ENCODE measurements at places on chromosomes 4 and X.

DNA sequence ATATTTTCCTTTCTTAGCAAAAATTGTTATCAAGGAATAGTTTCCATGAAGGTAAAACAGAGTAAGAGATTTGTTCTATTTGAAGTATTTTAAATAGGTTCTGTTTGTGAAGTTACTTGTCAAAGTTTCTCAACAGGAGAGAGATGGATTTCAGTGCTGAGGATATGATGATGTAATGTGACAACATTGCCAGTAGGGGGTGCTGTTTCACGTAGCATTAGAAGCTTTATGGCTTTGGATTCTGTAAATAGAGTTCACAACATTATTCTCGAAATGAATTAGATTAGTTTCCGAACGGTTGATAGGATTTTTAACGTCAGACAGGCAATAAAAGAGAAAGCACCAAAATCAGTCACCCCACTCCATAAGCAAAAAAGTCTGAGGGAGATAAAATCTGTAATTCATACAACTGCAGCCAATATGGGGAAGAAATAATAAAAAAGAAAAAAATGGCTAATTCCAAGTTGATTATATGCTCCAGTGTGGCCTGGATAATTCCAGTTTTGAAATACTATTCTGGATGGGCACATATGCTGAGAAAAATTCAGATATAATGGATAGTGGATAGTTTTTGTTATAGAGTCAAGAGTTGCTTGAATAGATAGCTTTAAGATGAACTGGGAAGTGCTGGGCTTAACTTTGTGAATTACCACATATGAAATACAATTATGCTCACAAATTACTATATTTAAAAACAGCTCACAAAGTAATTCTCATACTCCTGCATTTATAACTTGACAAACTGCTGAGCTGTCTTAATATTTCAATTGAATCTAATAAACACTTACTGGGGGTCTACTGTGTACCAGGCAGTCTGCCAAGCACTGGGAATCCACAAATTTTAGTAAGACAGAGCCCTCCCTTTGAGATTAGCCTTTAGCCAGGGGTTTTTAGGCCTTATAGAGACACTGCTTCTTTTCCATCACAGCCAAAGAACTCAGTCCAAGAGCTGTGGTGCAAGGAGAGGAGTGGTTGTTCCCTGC is 109.1 kb downstream of the GPAT3 start:
- DNase-seq = peak; percentile 56

- no peak for DNase-seq
These were observed 215.6 kb downstream of the FSTL5 start for GRCh38 chr4:161948026-161948770.

DNA sequence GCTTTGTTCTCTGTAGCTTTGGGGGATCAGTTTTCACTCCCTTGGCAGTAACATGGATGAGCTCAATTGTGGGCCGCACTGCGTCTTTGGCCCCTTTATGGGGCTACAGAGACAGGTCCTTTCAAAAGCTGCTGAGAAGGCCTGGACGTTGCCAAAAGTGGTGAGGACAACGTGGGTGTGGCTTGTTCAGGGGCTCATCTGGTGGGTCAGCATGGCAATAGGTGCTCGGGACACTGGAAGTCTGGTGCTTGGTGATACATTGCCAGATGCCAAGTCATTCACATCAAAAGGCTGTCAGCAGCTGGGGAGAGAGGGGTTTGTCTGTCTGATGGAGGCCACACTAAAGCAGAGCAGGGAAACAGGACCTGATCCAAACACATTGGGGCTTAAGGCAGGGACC is 149.8 kb upstream of the EOLA2 start:
- no peak for DNase-seq

DNA sequence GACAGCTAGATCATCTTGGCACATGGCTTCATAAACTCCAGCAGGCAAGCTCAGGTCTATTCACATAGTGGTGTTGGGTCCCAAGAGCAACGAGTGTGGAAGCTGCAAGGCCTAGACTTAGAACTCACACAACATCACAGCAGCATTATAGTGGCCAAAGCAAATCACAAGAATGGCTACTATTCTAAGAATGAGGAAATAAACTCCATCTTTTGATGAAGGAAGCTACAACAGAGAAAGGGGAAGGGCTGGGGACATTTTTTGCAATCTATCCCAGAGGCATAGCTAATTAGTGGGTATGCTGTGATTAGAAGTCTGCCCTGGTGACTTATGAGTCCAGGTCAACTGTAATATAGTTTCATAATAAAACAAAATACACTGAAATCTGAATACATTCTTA is 42.9 kb upstream of the TAB3 start:
- no peak for DNase-seq

- DNase-seq = no peak
These were observed 291.3 kb downstream of the GUCY2F start for GRCh38 chrX:109190542-109190941.

DNA sequence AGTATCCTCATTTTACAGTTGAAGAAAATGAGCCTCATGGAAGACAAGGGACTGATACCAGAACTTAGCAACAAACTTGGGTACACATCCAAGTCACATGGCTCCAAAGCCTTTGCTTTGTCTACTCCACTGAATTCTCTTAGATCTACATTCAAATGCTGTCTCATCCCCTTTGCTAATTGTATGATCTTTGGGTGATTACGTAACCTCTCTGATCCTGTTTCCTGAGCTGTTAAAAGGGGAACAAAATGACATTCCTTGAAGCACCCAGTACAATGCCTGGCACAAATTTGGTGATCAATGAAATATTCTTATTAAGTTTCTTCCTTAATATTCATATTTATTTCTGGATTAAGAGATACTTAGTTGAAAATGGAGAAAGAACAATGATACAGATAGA is 5.9 kb upstream of the HPGD start:
- DNase-seq = no peak

DNA sequence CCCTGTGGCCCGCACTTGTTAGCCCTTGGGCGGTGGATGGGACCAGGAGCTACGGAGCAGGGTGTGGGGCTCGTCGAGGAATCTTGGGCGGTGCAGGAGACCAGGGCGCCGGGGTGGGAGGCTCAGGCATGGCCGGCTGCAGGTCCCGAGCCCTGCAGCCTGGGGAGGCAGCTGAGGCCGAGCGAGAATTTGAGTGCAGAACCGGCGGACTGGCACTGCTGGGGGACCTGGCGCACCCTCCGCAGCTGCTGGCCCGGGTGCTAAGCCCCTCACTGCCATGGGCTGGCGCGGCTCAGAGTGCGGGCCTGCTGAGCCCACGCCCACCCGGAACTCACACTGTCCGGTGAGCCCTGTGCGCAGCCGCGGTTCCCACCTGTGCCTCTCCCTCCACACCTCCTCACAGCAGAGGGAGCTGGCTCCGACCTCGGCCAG is 73.6 kb upstream of the TLL1 start:
- DNase-seq = no peak

- DNase-seq = no peak
These were observed 92.2 kb downstream of the AFF2 start for GRCh38 chrX:148592595-148592994.

- DNase-seq = no peak
These were observed 418.1 kb downstream of the BCOR start for GRCh38 chrX:39679497-39680157.

DNA sequence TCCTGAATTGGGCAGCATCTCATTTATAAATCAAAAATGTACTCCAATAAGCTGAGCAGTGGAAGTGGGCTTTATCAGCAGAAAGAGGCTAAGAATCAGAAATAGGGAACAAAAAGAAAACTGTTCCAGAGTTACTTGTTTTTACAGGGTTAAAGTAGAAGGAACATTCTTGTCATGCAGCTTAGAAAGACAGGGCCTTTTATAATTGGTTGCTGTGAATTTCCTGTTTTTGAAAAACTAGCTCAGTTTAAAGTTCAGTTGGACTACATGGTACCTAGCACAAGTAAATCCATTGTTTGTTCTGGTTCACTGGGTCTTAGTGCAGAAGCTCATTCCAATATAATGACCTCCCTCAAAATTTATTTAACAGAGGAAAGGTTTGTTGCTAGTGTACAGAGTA is 200.8 kb downstream of the GRIA2 start:
- no peak for DNase-seq

- no peak for DNase-seq
These were observed 41.5 kb downstream of the ANAPC10 start for GRCh38 chr4:145056325-145057130.

- DNase-seq = peak; percentile 74
These were observed at the start of gene EDA for GRCh38 chrX:69615779-69616456. Gene EDA, plus strand, starts transcription at chrX:69616113.

DNA sequence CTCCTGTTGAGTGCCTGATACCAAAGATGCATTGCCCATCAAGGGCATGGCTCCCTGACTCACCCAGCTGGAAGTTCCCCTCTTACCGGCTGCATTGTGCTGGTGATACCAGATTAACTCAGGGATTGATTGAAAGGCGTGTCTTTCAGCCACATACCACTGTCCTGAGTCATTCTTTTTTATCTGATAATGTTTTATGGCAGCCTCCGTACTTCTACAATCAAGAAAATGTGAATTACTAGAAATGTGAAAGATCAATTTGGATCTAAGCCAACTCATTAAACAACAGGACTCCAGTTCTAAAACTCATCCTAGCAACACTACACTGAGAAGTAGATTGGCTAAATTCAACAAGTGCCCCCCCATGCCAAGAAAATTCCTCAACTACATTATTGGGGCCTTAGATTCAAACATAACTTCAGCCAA is 40.0 kb downstream of the TXK start:
- peak; percentile 78 for DNase-seq

GRCh38 chr4:110631584-110632505 is 9.0 kb upstream of the PITX2 start:
- peak; percentile 65 for DNase-seq

GRCh38 chr4:7806338-7807090 is 133.1 kb downstream of the AFAP1 start:
- no peak for DNase-seq

DNA sequence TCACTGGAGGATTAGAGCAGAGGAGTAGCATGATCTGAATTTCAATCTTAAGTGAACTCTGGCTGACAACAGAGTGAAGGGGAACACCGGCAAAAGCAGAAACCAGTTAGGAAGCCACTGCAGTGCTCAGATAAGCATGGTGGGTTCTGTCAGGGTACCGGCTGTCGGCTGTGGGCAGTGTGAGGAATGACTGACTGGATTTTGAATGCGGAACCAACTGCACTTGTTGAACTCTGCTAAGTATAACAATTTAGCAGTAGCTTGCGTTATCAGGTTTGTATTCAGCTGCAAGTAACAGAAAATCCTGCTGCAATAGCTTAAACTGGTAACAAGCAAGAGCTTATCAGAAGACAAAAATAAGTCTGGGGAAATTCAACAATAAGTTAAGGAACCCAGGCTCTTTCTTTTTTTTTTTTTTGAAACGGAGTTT is 5.2 kb downstream of the HTT start:
- DNase-seq = no peak

All from activated naive CD4-positive, alpha-beta T cell treated with anti-CD3 and anti-CD28 coated beads for 36 hours (primary cell).